ENCODE measurements at places on chromosomes 11 and 22.

DNA sequence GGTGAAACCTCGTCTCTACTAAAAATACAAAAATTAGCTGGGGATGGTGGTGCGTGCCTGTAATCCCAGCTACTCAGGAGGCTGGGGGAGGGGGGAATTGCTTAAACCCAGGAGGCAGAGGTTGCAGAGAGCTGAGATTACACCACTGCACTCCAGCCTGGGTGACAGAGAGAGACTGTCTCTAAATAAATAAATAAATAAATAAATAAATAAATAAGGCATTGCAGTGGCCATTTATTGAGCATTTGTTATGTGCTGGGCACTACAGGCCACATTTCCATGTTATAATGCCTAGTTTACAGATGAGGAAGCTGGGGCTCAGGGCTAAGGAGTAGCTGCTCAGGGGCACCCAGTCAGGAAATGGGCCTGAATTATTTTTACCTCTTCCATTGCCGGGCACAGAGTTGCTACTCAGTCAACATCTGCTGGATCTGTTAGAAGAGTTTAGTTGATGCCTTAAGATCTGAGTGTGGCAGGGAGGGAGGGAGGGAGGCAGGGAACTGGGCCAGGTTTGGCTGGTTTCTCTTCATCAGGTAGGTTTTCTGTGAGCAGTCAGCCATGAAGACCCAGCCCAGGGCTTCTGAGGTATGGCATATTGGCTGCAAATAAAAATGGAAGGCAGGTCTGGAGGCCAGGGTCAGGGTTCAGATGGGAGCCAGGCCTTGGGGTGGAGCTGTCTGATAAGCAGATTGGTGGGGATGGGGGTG is 5.6 kb downstream of the PVALB start:
- no peak for DNase-seq

- no peak for DNase-seq
These were observed 67.9 kb downstream of the YAP1 start for GRCh38 chr11:102177974-102178631.

- no peak for DNase-seq
These were observed 7.7 kb upstream of the MRGPRD start for GRCh38 chr11:68988491-68988890.

- DNase-seq: no peak
These were observed 160.8 kb upstream of the NECTIN1 start for GRCh38 chr11:119889728-119890280.

Data from NCI-H1436 treated with DMSO at 0.1 percent for 48 hours (cell line).